NCI-H82 (cell line): ENCODE measurements at places on chromosomes 13 and 19.

DNA sequence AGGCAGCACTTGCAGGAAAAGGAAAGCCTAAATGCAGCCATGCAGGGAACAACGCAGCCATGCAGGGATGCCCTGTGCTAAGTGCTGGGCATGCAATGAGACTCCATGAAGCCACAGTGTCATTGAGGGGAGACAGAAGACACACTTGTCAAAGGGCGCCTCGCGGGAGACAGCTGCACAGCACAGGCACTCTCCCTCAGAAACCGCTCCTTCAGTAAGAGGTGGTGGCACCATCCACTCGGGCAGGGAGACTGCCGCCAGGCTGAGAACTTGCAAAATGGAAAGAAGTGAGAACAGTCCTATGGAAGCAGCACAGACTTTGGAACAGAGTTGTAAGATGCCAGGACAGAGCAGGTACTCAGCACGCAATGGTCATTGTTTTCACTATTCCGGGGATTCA is 51.1 kb downstream of the GGACT start:
- DNase-seq = no peak

- no peak for DNase-seq
Measured at GRCh38 chr13:92727118-92727517, 499.5 kb upstream of the GPC6 start.

DNA sequence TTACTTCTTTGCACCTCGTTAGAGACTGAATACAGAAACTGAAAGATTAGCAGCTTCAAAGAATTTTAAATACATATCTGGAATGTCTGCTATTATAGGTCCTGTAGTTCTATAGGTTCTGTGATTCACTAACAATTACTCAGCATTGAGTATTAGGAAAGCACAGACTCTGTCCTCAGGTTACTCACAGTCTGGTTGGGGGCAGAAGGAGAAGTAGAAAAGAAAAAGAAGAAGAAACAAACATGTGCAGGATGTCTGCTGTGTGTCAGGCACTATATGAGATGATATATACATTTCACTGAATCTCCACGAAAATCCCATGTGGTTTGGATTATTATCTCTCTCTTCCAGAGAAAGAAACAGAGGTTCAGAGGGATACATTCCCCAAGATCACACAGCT is 40.1 kb downstream of the SERTM1 start:
- DNase-seq = no peak

DNA sequence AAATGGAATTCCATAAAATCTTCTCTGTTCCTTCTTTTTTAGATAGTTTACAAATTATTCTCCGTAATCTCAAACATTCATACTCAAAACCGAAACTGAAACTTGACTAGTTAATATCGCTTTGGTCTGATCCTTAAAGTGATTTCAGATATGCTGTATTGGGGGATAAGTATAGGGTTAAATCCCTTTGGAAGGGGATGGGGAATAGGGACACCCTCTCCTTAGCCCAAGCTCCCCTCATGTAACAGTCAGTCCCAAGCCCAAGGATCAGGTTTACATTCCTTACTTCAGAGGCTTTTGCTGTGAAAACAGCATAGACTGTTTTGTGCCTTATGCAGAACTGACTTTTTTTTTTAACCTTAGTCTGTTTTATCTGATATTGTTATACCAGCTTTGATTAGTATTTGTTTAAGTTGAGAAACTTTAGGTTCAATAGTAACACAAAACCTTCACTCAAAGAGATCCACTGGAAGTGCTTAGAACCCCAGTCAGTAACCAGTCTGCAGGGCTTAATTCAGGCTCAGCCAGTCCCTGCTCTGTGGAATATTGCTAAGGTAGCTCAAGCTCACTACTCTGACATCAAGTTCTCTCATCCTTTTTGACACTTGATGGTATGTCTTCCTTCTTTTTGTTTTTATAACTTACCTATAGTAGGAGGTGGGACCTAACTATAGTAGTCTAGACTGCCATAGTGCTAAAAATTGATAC is 10.5 kb downstream of the CDADC1 start:
- no peak for DNase-seq

GRCh38 chr19:18415178-18415867 is 3.9 kb upstream of the SSBP4 start:
- DNase-seq = no peak

DNA sequence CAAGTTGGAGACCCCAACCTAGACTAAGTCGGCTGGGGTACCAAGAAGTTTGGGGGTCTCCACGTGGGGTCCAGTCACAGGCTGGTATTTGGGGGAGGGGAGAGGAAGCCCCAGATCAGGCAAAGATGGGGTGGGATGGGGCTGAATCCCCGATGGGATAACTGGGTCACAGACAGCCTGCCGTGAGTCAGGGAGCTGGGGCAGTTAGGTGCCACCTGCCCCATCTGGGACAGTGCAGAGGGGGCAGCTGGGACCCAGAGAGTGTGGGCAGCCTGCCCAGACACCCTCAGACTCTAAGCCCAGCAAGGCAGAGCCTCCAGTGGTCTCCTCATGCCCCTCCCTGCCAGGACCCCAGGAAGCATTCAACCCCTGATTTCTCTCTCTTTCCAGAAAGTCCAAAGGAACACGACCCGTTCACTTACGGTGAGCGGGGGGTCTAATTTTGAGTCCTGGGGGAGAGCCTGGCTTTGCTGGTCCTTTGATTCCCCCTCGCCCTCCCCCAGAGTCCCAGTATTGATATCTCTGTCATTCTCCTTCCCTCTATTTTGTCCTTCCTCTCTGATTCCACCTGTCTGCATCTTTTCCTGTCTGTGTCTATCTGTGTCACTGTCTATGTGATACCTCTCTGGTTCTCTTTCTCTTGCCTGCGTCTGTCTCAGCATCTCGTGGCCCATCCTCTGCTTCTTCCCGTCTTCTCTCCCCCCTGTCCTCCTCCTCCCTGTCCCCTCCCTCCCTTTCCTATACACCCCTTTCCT is 1.8 kb downstream of the FXYD1 start:
- no peak for DNase-seq

- peak; percentile 75 for DNase-seq
Measured at GRCh38 chr13:98105929-98106336, 37.0 kb upstream of the FARP1 start.

- no peak for DNase-seq
Measured at GRCh38 chr13:80086304-80086721, 254.6 kb downstream of the SPRY2 start.

DNA sequence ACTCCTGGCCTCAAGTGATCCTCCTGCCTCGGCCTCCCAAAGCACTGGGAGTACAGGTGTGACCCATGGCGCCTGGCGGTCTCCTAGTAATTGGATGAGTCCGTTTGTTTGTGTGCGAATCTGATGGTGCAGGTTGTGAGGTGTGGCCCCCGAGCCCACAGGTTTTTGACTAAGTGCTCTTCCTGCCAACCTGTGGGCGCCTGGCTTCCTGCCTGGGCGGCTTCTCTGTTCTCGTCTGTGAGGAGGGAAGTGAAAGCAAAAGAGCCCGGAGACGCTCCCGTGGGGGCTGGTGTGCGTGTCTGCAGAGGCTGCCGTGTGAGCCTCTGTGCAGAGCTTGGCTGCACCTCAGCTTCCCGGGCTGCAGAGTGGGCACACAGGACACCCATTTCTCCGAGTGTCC is 10.0 kb downstream of the ARHGAP45 start:
- DNase-seq = no peak
